Effector memory CD4-positive, alpha-beta T cell (primary cell): ENCODE measurements at places on chromosomes 12 and 14.

GRCh38 chr12:127178052-127178451, 1088.9 kb upstream of the TMEM132C start:
- DNase-seq: no peak

DNA sequence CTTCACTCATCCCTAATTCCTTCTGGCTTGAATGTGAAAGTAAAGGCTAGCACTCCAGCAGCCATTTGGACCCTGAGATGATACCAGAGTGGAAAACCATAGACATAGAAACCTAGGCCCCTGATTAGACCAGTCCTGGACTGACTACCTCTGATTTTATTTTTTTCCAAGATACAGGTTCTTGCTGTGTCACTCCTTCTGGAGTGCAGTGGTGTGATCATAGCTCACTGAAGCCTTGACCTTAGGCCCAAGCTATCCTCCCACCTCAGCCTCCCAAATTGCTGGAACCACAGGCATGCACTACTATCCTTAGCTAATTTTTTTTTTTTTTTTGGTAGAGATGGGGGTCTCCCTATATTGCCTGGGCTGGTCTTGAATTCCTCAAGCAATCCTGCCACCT, 74.4 kb upstream of the STAC3 start:
- no peak for DNase-seq

DNA sequence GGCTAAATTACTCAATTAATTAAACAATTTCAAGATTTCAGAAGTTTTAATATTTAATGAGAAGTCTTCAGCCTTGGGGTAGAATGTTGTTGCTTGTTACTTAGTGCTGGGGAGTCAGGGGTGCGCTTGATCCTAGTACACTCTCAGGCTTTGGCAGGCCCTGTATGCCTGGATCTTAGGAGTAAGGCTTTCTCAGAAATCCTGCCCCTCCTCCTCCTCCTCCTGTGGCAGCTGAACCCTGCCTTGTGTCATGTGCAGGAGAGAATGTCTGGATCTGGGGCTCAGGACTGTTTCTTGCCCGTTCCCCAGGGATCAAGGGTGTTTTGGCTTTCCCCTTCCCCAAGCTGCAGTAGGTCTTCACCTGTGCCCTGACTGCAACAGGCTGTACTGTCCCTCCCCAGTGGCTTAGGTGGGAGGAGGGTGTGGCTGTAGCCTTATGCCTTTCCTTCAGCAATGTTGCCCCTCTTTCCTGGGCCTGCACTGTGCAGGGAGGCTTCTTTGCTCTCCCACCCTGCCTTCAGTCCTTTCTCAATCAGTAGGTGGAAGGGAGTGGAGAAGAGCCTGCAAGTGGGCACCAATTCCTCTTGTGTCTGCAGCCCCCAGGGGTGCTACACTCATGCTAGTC, 108.2 kb downstream of the SLC38A6 start:
- DNase-seq: no peak

- no peak for DNase-seq
Measured at GRCh38 chr12:11778713-11779685, 129.5 kb downstream of the ETV6 start.

DNA sequence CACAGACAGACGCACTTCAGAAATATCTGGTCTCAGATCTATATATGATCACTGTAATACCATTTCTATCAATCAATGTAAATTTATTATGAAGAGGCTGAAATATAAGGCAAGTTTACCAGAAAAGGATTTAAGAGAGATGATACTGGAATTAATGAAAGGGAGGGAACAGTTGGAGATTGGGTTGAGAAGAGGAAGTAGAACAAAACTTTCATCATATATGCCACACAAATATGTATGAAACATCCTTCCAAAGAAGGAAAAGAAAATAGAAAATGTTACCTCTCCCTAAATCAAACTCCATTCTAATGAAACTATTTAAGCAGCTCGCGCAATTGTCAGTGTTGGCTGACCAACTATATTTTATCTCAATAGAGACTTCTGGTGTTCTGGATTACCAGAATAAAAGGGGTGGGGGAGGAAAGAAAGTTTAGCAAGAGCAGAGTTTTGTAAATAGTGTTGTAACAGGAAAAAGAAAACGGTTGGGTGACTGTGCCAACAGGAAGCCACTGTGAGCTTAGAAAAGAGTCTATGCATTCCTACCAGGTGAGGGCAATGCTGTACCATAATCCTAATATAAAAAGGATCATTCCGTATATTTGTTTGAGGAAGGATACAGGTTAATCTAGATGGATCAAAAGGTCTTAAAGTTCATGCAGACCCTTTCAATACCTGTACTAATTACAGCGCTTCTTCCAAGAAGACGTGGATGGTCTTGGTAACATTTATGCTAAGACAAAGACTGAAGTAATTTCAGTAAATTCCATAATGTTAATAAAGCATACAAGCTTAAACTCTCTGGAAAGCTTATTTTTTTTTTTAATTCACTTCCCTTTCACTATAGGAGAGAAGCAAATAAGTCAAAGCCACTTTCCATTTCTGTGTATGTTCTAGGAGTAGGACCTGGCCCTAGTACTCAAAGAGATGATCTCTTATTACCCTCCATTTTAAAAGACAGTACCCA, 14.5 kb upstream of the LLPH start:
- no peak for DNase-seq

- no peak for DNase-seq
Measured at GRCh38 chr12:52181746-52182145, 10.1 kb downstream of the KRT80 start.

DNA sequence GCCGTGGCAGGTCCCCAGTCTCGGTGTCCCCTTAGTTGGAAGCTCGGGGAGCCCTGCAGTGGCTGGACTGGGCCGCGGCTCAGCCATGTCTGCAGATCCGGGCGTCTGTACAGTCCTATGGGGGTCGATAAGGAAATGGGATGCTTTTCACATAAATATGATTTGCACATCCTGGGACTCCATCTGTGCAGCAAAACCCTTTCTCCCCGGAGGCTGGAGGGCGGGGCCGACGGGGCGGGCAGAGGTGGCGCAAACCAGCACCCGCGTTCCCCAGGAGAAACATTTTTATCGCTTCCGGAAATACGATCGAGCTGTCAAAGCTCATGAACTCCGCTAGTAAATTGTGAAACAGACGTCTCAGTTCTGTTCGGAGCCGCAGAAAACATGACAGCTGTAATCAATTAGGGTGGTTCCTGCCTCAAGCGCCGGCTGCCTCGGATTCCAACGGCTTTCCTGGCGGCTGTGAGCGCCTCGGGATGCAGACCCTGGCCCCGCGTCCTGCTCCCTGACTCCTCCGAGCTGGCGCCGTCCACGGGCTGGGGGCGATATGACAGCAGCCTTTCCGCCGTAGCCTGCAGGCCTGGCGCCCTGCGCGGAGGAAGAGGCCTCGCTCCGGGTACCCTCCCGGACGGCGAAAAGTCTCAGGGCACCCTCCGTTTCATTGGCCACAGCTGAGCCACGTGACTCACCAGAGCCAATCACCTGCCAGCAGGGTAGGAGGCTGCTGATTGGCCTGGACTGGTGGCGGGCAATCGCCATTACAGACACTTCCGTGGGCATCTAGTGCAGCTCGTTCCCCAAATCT, 23.0 kb downstream of the DIO3 start:
- no peak for DNase-seq

DNA sequence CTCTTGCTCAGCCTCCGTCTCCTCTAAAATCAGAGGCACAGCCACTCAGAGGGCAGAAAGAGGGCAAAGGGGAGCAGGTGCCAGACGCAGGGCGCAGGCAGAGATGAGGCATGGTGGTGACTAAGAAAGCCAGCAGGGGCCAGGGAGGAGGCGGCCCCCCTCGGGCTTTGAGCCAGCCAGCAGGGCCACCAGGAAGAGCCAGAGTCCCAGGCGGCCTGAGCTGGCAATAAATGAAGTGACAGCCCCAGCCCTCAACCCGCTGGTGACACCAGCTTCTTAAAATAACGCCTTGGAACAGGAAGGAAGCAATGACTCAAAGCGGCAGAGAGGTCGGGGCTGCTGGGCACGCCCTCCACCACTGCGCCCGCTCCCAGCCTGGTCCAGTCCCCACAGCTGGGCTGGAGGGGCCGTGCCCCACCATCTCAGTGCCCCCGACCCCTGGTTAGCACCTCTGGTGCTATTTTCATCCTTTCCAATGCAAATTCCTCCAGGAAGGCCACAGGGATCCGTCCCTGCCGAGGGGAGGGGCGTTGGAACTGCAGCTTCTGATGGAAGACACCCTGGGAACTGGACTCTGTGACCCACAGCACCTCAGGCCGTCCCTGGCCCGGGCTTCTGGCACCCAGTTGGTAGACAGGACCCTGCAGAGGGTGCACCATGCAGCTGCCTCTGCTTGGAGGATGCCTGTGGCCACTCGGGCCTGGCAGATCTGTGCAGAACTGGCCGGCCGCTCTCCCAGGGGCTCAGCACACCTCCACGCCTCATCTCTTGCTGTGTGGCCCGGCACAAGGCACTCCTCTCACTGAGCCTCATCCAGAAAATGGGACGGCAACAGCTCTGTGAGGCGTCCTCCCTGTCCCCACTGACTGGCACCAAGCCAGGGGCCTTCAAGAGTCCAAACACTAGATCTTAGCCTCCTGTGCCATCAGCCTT, 113.7 kb downstream of the NCOR2 start:
- DNase-seq: peak; percentile 87

GRCh38 chr14:104721505-104722431, 2.3 kb upstream of the ADSS1 start:
- DNase-seq: no peak

DNA sequence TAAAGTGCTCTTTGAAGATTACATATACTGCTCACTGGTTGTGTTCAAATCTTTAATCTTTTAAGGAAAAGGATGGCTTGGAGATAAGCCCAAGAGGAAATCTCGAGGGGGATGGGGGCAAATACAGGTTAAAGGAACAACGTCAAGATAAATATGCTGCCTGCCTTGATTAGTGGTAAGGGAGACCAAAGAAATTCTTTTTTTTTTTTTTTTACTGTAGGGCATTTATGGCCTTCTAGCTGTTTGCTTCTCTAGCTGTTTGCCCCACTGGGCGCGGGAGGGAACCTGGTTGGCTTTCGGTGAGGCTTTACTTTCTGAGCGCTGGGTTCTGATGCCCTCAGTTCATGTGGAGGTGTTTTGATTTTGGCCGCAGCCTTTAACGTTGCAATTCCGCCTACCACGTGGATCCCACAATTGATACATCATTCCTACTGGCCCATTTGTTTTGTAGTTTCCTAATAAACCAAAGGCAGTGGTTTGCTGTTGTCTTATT, 5.7 kb downstream of the CCND2 start:
- no peak for DNase-seq

- no peak for DNase-seq
Measured at GRCh38 chr12:117641885-117642284, 280.5 kb upstream of the NOS1 start.

GRCh38 chr14:51562816-51563215, 88.9 kb upstream of the FRMD6 start:
- no peak for DNase-seq

DNA sequence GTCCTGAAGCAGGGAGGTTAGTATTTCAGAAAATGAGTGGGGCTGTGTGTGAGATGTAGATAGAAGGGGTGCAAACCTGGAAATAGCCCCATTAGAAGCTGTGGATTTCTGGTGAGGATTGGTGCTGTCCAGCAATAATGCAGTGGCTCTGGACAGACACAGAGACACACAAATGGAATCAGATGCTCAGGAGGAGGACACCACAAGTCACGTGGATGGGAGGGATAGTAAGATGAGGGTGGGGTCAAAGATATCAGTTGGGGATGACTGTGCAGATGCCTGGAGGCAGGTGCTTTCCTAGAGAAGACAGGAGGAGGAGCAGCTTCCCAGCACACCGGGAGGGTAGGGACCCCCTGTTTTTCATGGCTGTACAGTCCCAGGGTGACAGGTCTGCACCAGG, 136.5 kb downstream of the PLXNC1 start:
- DNase-seq: no peak

- DNase-seq: no peak
Measured at GRCh38 chr14:93893661-93894261, 33.4 kb upstream of the FAM181A start.

DNA sequence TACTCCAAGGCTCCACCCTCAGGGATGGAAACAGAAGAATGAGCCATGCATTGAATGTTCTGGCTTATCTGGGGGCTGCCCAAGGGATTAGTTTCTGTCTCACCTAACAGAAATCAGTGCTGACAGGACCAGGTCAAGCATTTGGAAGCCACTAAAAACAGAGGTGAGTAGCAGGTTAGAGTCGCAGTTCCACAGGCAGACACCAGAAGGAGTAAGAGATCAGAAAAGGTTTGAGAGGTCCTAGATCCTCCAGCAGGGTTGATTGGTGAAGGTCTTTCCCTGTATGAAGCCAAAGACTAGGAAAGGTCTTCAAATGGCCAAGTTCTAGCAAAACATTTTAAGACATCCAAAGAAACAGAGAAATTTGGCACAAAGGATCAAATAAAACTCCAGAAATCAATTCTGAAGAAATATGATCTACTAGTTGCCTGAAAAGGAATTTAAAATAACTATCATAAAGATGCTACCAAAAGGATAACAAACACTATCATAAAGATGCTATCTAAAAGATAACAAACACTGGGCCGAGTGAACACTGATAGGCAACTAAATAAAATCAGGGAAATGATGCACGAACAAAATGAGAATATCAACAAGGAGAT, 19.5 kb upstream of the TTC9 start:
- DNase-seq: peak; percentile 12

DNA sequence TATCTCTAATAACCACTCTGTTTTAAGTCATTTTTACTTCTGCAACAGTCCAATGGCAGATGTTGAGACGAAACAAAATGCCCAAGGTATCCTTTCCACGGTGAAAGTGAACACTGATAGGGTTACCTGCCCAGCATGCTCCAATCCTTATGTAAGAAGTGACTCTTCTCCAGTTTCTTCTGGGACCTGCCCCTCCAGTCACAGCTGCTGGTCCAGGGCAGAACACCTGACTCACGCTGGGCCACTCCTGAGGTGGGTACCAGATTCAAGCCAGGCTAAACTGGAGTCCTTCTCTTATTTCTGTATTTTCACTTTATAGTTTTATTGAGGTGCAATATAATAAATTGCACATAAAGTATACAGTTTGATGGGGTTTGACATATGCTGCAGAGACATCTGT, 16.7 kb downstream of the NT5DC3 start:
- no peak for DNase-seq

DNA sequence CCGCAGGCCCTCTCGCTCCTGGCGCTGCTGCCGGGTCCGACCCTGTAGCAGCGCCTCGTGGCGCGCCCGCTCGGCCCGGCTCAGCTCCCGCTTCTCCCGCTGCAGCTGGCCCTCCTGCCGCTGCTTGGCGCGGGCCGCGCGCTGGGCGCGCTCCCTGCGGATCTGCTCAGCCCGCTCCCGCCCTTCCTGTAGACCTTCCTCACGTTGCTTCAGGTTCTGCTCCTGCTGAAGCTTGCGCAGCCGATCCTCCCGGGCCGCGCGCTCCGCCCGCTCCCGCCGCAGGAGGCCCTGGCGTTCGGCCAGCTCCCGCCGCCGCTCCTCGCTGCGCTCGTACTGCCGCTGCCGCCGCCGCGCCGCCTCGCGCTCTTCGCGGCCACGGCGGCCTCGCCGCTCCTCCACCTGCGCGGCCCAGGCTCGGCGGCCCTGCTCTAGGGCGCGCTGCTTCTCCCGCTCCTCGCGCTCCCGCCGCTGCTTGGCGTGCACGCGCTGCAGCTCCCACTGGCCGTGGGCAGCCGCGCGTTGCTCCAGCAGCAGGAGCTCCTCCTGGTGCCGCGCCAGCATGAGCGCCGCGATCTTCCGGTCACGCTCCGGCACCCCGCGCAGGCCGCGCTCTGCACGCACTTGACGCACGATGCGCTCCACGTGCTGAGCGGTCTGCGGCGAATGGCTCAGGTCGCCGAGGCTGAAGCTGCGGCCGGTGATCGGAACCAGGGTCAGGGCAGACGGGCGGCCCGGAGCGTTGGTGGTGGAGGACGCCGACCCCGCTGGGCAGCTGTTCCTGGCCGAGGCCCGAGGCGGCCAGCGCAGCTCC, 2.4 kb downstream of the CCDC177 start:
- DNase-seq: no peak

- peak; percentile 85 for DNase-seq
Measured at GRCh38 chr12:57754411-57755193, at the start of gene MARCHF9. TSS of gene MARCHF9 (plus strand) at chr12:57755103. CDS start at chr12:57755529, 426 bp downstream.
